Activated naive CD4-positive, alpha-beta T cell (primary cell): ENCODE measurements at places on chromosomes 2 and 18.

- no peak for DNase-seq
Observed at GRCh38 chr2:65261676-65262075, 34.0 kb downstream of the ACTR2 start.

- no peak for DNase-seq
Observed at GRCh38 chr2:166125557-166125956, 2.3 kb downstream of the SCN1A start.

DNA sequence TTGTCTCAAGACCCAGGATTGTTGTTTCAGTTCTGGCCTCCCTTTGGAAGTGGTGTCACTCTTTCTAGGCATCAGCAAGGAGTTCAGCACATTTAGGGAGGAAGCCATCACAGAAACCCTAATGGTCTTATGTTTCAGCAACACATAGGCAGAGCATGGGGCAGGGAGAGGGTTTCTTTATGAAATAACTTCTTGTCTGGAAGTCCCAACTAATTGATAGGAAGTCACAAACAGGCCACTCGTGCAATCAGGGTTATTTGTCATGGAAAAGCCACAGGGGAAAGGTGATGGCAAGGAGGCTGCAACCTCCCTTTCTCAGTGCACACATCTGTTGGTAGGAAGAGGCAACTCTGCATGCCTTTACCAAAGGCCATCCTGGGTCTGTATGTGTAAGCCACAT is 103.0 kb downstream of the BCL11A start:
- DNase-seq, result no peak

DNA sequence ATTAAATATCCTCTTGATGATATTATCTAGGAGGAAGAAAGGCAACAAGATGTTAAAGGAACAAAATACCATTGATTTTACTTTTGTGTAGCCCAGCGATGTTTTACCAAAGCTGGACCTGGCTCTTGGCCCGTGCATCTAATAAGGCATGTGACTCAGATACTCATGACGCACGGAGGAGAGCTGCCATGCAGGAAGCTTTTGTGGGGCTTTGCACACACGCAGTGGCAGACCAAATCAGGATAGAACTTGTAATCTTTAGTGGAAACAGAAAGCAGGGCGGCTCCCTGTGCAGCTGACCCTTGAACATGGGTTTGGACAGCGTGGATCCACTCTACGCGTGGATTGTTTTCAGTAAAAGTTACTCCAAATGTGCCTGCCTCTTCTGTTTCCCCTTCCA is 190.0 kb downstream of the NAPG start:
- DNase-seq, result no peak

GRCh38 chr18:2222270-2223185 is 348.8 kb downstream of the METTL4 start:
- no peak for DNase-seq

DNA sequence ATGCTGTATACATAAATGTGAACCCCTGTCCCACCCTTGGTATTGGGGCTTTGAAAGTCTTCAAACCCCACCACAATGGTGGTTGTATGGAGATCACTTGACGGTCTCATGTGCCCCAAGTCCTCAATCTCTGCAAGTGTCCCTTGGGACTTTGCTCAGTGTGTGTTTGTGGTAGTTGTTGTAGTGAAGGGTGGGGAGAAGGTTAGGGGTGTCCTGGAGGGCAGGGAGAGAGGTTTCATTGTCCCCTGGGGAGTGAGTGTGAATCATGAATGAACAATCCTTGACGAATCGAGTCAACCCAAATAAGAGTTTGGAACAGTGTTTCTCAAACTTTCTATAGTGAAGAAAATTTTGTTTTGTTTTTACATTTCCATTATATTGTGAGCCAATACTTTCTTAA is 28.1 kb downstream of the COL4A3 start:
- DNase-seq, result no peak

DNA sequence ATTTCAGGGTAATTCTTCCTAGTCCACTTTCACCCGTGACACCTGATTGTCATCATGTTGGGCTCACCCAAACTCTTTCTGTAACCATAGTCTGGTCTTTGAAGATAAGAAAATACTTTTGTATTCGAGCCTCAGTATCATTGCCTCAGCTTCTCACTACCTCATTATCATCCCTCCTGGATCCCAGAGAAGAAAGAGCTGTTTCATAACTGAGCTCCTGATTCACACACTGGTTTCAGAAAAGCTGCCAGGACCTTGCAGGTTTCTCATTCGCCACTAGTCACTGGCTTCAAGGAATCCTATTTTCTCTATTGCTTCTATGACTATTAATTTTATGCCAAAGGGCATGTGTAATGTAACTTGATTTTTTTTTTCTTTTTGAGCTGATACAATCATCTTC is 2.9 kb upstream of the CRIM1 start:
- no peak for DNase-seq

- peak; percentile 8 for DNase-seq
Observed at GRCh38 chr2:65057391-65058052, 1.3 kb downstream of the CEP68 start.

DNA sequence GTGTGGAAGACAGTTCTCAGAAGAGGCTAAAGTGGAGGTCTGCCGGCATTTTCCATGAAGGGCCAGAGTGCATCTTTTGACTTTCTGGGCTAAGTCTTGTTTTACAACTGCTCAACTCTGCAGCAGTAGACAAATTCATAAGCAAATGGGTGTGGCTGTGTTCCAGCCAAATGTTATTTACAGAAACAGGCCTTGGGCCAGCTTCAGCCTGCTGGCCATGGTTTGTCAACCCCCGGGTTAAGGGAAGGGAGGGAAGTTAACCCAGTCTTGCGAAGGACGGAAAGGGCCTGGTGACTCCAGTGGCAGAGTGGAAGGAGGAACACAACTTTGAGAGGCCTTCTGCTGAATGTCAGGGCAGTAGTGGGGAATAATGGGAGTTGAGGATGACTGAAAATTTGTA is 34.3 kb upstream of the NCKAP5 start:
- DNase-seq, result no peak

GRCh38 chr2:230205034-230205433 is 14.8 kb downstream of the SP110 start:
- no peak for DNase-seq

- no peak for DNase-seq
Observed at GRCh38 chr2:199743415-199744120, 107.4 kb downstream of the FTCDNL1 start.

- no peak for DNase-seq
Observed at GRCh38 chr2:10658914-10659257, 30.9 kb downstream of the NOL10 start.

- no peak for DNase-seq
Observed at GRCh38 chr2:155442755-155443372, 744.4 kb downstream of the KCNJ3 start.

GRCh38 chr18:22314001-22314400 is 103.7 kb downstream of the CTAGE1 start:
- DNase-seq, result no peak

DNA sequence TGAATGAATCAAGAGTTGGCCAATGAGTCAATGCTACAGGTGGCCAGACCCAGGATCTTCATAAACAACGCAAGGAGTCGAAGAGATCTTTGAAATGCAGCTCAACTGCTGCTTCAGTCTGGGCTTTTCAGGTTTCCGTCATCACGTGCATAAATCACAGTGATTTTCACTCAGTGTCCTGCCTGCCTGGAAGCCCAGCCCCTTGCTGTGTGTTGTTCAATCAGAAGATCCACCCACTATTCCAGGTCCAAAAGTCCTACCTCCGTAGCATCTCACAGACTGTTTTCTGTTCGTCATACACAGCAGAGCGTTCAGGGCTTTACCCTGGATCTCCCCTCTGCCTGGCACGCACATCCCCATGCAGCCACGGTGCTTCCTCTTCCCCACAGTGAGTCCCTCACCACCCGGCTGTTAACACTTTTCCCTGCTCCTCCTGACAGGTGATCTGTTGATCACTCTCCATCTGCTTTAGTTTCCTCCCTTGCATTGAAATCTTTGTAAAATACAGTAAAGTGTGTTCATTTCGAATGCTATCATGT is 216.3 kb downstream of the MYT1L start:
- no peak for DNase-seq

DNA sequence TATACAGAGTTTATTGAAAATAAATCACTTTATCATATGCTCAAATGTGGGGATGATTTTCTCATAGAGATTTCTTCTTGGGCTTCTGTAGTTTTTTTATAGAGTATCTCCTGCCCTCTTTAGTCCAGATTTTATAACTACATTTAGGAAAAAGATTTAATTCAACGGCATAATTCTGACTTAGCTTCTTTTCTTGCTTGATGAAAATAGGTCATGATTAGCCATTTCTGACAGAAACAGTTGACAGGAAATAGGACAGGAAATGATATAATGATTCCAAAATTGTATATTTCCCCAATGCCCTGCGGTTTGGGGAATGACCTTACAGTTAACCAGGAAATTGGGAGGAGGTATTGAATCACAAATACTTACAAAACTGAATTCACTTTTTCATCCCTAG is 1531.9 kb upstream of the ACVR2A start:
- DNase-seq, result no peak

DNA sequence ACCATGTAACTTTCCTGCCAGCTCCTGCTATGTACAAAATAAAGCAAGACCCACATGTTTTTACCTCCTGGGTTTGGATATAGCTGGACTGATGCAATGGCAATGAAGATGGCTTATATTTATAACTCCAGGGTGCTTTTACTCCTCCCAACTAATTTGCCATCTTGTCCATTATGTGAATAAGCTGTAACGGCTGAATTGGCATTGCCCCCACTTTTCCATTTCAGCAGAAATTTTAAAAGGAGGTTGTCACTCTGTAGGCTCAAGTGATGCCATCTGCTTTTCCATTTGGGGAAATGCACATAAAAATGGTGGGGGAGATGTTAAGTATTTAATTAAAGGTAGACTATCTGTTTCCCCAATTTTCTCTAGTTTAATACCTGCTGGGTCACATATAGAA is 345.5 kb downstream of the ERBB4 start:
- DNase-seq, result no peak

- no peak for DNase-seq
Observed at GRCh38 chr18:42296723-42297122, 341.7 kb downstream of the PIK3C3 start.

DNA sequence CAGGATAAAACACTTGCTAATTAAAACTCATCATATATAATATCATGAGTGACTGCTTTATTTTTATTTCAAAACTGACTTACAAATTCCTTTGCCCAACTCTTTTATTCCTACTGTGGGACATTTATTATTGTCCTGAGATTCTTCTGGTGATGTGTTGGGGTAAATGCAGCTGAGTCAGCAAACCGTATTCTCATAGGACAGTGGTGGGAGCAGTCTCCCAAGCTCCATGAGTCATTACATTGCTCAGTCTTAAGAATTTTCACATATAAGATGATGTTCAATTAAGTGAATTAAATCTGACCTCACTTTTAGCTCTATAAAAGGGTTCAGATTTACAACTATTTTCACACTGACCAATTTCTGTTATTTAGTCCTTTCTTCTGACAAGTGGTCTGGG is 1530.7 kb downstream of the LRP1B start:
- no peak for DNase-seq

DNA sequence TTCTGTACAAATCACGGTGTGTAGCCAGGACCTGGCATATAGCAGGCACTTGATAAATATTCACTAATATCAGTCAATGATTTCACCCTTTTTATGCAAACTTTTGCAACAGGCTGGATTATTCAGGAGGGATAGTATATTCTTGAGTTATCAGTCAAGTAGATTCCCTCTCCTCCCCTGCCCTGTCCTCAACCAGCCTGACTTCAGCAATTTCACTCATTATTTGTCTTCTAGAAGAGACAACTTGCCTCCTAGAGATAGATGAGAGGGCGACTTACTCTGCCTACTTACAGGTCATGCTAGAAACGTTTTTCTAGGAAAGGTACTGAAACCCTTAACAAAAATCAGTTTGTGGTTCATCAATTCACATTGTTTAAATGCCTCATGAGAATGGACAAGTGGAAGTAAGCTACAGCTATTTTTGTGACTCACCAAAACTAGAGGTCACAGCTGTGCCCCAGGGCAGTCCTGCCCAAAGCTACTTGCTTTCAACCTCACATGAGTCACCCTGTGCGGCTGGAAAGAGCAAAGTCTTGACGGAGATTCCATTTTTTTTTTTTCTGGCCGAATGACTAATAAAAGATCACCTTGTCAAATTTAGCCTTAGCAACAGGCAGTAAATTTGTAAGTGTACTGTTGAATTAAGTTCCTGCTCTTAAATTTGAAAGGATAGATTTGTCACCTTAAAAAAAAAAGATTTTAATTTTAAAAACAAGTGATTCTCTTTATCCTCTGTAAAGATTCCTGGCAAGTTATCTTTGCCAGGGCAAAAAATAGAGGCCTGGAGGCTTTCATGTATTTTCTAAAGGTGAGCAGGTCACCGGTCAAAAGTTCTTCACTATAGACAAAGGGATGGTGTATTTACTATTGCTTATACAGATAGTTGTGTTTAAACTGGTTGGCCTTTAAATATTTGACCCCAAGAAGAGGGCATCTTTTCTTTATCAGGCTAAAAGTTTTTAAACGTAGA is 109.0 kb upstream of the SLC35G4 start:
- no peak for DNase-seq

- DNase-seq, result no peak
Observed at GRCh38 chr2:17506736-17507616, 11.3 kb downstream of the RAD51AP2 start.

- DNase-seq, result no peak
Observed at GRCh38 chr18:68640861-68641260, 74.0 kb downstream of the TMX3 start.

DNA sequence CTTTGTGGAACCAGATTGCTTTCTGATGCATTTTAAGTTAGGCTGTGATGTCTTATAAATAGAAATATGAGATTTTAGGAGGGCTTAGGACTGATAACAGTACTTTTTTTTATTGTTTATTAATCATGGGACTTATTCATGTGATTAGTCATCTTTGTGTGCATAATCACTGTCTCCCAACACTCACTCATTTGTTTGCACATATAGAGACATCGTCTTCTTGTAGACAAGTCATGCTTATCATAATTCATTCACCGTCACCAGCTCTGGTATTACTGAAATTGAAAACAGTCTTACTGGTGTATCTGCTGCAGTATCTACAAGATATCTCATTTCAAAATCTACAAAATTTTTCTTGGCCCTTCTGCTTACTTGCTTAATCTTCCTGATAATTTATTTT is 45.8 kb downstream of the WDR7 start:
- no peak for DNase-seq

DNA sequence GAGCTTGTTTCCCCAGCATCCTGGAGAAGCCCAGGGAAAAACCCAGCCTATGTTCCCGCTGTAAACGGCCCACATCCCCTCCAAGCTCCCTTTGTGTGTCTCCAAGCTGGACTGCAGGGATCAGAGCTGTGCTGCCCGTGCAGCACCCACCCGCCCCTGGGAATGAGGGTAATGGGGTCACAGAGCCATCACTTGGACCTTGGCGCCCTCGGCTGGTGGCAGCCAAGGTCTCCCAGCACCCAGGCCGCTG is 670 bp upstream of the INPP5D start:
- DNase-seq, result no peak

DNA sequence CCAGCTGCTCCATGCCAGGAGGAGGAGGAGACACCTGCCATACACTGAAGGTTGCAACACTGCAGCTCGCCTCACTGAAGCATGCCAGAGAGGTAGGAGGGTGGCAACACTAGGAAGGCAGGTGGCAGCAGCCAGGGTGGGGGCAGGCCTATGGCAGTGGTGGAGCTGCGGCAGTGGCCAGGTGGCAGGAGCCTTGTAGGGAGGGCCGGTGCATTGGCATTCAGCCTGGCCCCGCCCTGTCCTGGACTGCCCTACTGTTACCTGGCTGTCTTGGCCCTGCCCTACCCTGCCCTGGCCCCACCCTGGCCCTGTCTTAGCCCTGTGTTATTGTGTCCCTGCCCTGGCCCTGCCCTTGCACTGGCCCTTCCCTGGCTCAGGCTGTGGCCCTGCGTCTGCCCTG is 7.4 kb upstream of the ANKRD62 start:
- no peak for DNase-seq

- DNase-seq, result no peak
Observed at GRCh38 chr2:219252900-219253752, at the start of gene TUBA4B. Gene TUBA4B (plus strand): TSS chr2:219253243. CDS start chr2:219253408, 165 bp downstream.

GRCh38 chr18:44732599-44732998 is 51.9 kb downstream of the SETBP1 start:
- no peak for DNase-seq
